ENCODE measurements at places on chromosomes 16 and 17.

GRCh38 chr16:58475091-58475619 is 24.8 kb upstream of the NDRG4 start:
- DNase-seq, result no peak

- no peak for DNase-seq
Observed at GRCh38 chr17:27415120-27415795, 41.0 kb upstream of the KSR1 start.

- DNase-seq, result no peak
Observed at GRCh38 chr17:59361386-59361785, 29.9 kb downstream of the YPEL2 start.

- no peak for DNase-seq
Observed at GRCh38 chr16:3854750-3855541, 25.6 kb downstream of the CREBBP start.

DNA sequence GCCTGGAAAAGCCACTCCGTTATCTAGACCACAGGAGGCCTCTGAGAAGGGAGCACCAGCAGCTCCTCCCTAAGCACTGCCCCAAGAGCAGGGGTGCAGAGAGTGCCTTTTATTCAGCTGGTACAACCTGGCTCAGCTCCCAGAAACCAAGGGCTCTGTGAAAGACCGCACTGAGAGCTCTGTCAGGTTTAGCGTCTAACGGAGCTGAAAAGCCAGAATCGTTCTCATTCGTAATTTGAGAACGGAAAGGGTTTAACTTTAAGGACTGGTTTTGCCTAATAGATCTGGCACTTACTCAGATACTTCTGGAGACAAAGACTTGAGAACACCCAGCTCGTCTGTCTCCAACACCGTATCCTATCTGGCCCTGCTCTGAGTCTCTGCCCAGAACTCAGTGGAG is 13.5 kb downstream of the MPG start:
- DNase-seq, result no peak

- no peak for DNase-seq
Observed at GRCh38 chr17:71494062-71494855, 626.6 kb upstream of the SOX9 start.

DNA sequence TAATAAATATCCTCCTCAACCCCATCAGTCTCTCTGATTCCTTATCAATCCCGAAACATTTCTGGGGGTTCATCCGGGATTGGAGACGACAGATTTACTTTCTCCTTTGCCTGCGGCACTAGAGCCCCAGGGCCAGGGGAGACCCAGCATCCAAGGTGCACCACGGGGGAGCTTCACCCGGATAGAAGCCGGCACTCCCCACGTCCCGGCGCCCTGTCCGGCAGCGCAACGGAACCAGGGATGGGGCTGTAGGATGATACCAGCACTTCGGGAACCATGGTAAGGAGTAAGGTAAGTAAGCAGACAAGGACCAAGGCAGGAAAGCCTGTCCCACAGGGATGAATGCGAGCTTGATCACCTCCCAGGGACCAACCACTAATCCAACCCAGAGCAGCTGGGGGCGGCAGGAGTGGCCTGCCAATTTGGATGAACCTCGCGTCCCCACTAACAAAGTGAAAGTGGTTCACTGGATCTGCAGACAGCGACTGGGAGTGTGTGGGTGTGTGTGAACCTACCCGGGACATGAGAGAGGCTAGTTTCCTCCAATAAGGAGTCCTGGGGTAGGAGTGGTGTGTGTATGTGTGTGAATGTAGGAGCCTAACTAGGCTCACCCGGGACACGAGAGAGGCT is 11.9 kb downstream of the POLR3K start:
- no peak for DNase-seq

DNA sequence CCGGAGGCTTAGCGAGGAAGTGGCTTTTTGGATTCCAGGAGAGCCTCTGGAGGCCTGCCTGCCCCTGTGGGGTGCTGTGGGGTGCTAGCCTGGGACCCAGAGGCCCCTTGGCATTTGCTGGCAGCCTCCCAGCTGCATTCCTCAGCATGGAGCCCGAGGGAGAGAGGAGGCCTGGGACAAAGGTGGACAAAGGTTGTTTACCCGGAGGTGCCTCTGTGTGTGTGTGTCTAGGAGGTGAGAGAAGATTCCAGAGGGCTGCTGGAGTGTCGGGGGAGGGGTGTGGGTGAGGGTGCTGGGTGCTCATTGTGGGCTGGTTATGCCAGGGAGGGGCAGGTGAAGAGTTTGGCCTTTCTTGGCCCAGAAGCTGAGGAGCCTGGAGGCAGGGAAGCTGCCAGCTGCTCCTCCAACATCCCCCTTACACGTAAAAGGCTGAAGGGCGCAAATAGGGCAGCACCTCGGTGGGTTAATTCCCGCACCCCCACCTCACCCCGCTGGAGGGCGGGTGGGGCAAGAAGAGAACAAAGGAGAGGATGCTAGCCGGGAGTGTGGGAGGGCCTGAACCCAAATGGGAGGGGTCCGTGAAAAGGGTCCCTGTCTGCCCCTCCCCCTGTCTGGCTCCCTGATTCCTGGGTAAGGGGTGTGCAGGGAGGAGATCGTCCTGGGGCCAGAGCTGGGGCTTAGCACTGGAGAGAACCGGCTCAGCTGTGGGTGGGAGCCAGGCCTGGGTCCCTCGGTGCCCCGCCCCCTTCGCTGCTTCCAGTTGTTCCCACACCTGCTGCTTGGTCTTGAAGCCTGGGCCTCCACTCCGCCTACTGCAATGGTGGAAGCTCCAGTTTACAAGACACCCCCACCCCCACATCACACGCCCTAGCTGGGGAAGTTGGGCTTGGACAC is 9.9 kb downstream of the HEXIM2 start:
- DNase-seq, result no peak

DNA sequence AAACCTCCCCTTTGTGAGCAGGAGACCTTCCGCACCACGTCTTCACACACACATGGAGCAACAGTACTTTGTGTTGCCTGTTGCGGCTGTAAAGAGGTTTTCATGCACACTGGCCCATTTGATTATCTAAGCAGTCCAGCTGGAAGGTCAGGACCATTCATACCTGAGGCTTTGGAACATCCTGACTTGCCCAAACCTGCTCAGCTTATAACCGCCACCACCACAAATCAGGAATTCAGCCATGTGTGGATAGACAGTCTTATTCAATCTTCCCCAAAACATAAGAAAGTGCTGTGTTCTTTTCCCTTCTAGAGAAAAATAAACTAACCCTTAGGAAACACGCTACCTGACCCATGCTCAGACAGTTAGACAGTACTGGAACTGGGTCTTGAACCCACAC is 81.6 kb upstream of the XYLT1 start:
- no peak for DNase-seq

- no peak for DNase-seq
Observed at GRCh38 chr16:79380995-79381602, 219.4 kb downstream of the MAF start.

- DNase-seq, result no peak
Observed at GRCh38 chr17:81593105-81593871, 41.1 kb upstream of the FAAP100 start.

- DNase-seq, result no peak
Observed at GRCh38 chr16:2025251-2025650, 1.5 kb upstream of the NHERF2 start.

GRCh38 chr16:85484347-85485300 is 128.5 kb upstream of the GSE1 start:
- no peak for DNase-seq

Measured in stimulated activated CD8-positive, alpha-beta memory T cell treated with anti-CD3 and anti-CD28 coated beads, Interleukin-4, amount 100 ng/mL, for 4 hours (primary cell).